ENCODE measurements at places on chromosomes 2 and 18.

- DNase-seq = no peak
Observed at GRCh38 chr2:238313991-238314350, 6.3 kb upstream of the TRAF3IP1 start.

DNA sequence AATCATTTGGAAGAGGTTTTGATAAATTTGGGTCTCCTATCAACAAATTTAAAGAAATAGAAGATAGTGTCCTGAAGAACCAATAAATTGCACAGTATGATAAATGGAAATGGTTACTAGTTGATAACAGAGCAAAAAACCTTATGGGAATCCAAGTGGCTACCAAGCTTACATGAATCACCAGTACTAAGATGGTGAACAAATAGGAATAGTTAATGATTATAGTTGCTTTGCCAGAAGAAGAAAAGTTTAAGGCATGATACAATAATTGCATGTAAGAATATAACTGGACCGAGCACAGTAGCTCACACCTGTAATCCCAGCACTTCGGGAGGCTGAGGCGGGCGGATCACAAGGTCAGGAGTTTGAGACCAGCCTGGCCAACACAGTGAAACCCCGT is 19.6 kb upstream of the INO80D start:
- DNase-seq = no peak

GRCh38 chr2:168357797-168358472 is 98.1 kb upstream of the CERS6 start:
- no peak for DNase-seq

DNA sequence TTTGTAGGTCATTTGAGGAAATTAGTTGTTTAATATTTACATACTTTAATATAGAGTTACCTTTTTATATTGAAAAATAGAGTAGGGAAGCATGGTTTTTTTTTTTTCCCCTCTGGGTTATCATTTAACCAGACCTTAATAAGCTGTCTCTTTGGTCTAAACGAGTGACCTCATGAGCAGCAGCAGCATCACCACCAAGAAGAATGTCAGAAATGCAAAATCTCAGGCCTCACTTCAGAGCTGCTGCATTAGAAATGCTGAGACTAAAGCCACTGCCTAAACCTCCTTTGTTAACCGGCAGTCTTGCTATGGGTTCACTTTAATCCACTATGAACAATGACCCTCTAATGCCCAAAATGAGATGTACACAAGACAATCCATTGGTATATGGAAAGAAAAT is 733.7 kb upstream of the FAM98A start:
- DNase-seq = no peak

- no peak for DNase-seq
Observed at GRCh38 chr2:43131051-43131889, 95.1 kb downstream of the ZFP36L2 start.

DNA sequence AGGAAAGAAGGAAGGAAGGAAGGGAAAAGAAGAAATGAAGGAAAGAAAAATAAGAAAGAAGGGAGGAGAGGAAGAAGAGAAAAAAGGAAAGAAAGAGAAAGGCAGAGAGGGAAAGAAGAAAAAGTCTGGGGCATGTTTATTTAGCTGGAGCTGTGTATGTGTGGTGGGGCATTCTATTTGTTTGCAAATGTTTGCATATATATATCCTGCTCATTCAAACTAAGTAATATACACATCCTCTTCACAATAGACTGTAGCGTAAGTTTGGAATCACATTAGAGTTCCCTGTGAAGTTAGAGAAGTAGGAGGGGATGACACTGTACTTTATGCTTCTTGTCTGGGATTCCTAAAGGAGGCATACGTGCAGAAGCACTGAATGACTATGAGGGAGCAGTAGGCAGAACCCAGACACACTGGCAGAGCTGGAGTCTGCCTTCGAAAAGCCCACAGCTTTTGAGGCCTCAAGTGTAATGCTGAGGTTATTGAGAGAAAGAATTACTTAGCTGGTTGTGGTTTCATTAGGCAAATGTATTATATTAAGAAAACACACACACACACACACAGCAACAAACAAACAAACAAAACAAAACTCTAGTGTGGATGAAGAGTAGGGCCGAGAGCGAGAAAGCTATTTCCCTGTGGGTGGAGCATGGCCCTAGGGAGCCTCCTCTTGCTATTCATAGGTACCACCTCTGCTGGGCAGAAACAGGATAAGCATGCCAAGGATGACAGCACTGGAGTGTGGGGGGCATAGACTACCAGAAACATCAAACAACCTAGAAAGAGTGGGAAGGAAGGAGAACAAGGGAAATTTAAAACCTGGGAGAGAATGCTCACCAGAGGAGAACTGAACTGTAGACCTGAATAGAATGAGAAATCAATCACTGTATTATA is 905.1 kb upstream of the NXPH2 start:
- peak; percentile 11 for DNase-seq

DNA sequence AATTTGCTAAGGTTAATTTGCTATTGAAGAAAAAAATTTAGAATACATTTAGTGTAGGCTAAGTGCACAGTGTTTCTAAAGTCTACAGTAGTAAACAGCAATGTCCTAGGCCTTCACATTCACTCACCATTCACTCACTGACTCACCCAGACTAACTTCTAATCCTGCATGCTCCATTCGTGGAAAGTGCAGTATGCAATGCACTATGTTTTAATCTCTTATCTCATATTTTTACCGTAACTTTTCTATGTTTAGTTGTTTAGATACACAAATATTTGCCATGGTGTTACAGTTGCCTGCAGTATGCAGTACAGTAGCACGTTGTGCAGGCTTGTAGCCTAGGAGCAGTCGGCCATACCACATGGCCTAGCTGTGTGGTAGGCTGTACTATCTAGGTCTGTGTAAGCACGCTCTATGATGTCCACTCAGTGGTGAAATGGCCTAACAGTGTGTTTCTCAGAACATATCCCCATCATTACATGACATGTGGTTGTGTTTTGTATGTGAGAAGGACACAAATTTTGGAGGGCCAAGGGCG is 18.1 kb upstream of the RFX8 start:
- DNase-seq = peak; percentile 68

GRCh38 chr2:134173338-134174016 is 80.4 kb upstream of the MGAT5 start:
- peak; percentile 29 for DNase-seq

DNA sequence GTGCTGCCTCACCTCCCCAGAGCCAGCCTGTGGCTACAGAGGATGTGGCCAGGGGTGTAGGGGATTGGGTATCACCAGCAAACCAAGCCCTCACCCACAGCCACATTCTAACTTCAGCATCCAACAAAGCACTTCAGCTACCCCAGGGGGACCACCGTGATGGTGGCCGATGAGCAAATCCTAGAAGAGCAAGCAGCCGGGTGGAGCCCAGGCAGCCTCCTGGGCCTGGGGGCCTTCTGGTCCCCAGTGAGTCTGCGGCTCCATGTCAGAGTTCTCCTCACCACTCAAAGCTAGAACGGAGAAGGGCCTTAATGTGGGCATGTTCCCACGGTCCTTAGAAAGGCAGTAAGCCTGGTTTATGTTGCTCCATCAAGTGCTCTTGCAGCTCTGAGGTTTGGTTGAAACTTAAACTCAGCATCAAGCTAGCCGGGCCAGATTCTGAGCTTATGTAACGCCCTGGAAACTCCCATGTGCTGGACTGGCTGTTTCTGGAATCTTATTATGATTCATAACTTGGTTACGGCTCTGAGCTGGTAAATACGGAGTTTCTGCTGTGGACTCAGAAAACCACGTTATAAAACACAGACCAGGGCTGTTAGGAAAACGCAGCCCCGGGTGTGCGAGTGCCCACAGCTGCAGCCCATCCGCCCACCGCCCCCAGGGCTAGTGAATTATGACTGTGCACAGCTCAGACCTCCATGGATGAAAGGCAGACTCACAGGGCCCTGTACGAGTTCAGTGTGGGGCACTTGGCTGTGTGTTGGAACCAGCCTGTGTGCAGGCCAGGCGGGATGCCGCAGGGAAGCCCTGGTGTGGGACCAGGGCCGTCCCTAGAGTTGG is 99.8 kb downstream of the SEPTIN10 start:
- peak; percentile 95 for DNase-seq

DNA sequence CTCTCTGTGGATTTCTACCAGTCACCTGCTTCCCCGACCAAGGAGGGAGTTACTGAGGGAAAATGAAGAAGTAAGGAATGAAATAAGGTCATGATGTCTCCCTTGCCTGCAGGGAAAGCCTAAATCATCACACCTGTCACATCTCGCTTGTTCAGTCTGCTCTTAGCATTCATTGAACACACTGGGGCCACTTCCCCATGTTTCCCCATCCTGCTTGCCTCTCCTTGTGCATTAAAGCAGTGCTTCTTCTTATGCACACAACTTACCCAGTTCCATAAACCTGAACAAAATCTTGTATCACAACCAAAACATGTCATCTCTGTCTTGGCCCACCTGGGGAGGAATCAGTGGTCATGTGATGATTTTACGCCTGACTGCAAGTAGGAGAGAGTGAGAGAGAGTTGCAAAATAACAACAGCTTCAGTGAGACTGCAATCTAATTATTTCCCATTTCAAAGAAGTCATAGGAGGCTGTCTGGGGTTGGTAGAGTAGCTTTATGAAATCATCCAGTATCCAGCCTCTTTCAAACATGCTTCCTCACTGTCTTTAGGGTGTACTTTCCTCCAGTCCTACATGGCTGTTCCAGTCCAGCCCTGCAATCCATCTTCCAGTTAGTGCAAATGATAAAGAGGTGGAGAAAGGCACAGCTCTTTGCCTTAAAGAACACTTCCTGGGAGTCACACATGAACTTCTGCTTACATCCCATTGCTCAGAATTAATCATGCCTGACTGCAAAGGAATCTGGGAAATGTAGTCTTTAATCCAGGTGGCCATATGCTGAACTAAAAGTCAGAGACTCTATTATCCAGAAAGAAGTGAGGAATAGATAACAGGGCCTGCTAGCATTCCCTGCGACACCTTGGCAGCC is 220.1 kb downstream of the HAUS1 start:
- DNase-seq = peak; percentile 84

DNA sequence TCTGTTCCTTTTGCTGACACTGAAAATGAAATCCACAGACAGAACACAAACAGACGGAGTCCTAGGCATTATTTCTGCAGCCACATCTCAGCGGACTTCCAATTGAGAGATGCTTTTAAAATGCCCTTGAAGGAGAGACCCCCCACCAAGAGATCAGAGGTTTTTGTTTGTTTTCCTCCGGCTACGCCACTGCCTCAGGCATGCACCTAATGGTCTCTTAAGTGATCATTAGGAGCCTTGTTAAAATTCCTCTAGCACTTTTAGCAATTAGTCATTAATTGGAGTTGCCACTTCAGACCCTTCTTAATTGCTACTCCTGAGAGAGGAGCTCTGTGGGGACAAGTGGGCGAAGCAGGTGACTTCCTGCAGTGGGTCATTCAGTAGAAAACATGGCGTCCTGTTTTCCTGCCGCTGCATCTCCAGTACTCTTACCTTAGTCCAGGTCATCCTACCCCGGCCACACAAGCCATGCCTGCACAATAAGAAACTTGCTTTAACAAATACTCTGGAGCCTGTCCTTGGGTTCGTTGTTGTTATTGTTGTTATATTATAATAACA is 257.7 kb upstream of the CHAC2 start:
- no peak for DNase-seq

GRCh38 chr2:74747411-74748080 is 86.4 kb upstream of the HK2 start:
- DNase-seq = no peak

DNA sequence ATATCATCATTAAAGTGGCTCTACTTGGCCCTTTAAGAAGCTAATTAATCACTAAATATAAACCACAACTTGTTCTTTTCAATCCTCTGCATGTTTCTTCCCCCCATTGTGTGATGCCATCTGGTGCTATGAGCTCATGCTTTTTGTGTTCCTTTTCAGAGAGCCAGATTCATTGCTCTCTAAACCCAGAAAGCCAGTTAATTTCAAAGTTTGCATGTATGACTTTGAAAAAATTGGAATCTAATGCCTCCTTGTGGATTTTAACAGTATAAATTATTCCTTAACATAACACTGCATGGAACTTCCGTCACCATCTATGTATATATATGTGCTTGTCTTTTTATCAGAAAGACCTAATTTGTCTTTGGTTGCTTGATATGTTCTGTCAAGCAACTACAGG is 31.1 kb downstream of the TMEM178A start:
- peak; percentile 73 for DNase-seq

DNA sequence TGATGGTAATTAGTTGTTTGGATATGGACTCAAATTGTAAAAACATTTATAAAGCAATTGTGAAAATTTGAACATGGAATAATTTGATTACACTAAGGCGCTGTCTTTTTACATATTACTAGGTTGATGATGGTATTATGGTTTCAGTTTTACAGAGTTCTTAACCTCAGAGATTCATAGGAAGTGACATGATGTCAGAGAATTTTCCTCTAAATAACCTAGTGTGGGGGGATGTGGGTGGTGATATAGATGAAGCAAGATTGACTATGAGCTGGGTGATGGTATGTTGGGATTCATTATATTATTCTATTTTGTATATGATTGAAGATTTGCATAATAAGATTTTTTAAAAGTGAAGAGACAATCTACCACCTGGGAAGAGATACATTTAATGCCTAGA is 45.9 kb upstream of the ATP5MC3 start:
- no peak for DNase-seq

GRCh38 chr2:20614201-20615067 is 36.5 kb downstream of the HS1BP3 start:
- DNase-seq = peak; percentile 88

- DNase-seq = no peak
Observed at GRCh38 chr2:239830121-239831000, 194.8 kb downstream of the NDUFA10 start.

DNA sequence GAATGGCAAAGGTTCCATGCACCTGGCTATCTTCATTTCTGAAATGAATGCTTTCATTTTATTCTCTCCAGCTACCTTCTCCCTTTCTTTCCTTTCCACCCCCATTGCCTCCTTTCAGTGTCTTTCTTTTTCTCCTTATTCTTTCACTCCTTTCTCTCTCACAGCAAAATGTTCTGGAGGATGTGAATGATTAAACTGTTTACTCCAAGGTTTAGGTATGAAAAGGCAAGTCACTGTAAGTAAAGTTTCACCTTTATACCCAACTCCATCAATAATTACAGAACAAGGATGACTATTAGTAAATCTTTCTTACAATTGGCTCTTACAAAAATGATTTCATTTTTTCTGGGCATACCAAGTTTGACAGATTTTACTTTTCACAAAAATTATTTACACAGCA is 4.3 kb downstream of the PAX8 start:
- DNase-seq = no peak

GRCh38 chr2:155250800-155251199 is 552.3 kb downstream of the KCNJ3 start:
- DNase-seq = peak; percentile 1

DNA sequence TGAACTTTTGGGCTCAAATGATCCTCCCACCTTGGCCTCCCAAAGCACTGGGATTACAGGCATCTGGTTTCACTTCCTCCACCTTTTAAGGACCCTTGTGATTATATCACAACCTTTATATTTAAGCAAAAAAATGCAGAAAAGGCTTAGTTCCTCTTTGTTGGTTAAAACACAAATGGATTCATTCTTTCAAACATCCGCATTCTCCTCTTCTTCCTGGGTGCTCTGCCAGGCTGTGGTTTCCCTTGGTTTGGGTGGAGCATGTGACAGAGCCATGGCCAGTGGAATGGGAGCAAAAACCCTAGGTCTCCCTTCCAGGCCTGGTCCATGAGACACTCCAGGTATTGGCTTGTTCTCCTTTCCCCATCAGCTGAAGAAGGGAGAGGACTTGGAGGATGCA is 9.9 kb upstream of the SLC66A3 start:
- DNase-seq = no peak

Data from umbilical cord (tissue), 2 donors.